ENCODE measurements at places on chromosomes 6 and 20.

DNA sequence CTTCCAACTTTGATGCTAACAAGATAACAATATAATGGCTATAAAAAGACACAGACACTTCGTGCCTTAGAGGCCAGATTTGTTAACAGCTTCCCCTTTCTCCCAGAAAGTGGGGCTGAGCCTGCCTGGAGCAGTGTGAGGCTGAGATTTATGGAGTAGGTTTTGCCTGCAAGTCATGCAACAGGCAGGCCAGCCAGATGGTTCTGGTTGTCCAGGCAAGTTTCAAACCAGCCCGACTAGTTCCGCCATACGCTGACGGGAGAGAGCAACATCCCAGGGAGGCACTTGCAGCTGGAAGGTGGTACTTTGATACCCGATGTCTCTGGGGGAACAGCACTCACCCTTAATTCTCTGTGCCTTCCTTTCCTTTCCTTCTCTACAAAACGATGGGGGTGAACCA, 81.3 kb upstream of the NAA20 start:
- no peak for DNase-seq

DNA sequence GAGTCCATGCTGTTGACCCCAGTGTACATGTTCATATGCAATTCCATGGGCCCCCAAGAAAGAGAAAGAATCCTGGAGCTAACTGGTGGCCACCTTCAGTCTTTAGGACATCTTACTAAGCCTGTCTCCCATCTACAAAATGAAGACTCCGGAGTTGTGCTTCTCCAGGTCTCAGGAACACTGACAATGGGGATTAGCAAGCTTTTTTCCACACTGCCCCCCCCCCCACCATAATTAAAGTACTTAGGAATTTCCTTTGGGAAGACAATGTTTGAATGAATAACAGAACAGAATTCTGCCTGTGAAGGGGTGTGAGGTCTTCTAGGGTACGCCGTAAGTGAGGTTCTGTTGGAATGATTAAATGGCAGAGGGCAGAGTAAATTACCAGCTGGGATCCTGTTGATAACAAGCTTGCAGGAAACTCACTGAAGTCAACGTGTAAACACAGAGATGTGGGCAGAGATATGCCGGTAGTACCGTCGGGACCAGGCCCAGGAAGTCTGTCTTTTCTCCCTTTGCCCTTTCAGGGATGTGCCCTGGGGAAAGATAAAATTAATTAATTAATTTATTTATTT, 63.1 kb downstream of the ANKRD6 start:
- DNase-seq = no peak

GRCh38 chr6:134735461-134735860, 214.4 kb downstream of the ALDH8A1 start:
- DNase-seq = no peak

DNA sequence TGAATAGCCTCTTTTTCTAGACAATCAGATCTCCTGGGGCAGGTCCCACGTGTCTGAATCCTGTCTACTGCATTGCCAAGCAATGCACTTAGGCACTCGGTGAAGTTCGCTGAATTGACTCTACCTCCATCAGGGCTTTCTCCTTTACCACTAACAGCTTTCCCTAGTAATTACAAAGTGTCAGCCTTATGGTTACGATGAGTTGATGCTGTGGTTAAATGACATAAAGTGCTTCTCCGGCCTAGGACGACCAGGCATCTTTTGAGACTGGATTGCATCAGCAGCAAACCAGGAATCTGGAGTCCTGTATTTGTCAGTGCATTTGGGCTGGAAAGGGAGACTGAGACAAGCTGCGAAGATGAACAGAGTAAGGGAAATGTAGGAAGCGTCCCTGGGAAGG, 21.5 kb downstream of the NOX3 start:
- no peak for DNase-seq

GRCh38 chr6:165705941-165706340, 42.9 kb upstream of the PDE10A start:
- no peak for DNase-seq

- DNase-seq = no peak
These were observed 165.1 kb downstream of the ARID1B start for GRCh38 chr6:156942266-156942665.

DNA sequence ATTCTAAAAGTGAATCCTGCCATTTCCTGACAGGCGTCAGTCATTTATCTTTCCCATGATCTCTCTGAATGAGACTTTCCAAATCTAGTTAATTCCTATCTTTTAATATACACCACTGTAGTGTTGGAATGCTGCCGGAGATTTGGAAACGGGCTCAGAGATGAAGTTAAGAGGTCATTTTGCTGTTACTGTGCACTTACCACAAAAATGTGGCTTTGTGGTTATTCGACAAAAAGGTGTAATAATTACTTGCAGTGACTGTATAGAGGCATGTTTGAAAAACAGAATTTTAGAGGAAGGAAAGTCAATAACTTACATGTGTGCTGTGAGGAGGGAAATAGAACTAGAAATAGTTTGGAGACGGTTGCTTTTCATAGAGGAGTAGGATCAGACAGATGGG, 460.2 kb upstream of the BTBD3 start:
- no peak for DNase-seq

DNA sequence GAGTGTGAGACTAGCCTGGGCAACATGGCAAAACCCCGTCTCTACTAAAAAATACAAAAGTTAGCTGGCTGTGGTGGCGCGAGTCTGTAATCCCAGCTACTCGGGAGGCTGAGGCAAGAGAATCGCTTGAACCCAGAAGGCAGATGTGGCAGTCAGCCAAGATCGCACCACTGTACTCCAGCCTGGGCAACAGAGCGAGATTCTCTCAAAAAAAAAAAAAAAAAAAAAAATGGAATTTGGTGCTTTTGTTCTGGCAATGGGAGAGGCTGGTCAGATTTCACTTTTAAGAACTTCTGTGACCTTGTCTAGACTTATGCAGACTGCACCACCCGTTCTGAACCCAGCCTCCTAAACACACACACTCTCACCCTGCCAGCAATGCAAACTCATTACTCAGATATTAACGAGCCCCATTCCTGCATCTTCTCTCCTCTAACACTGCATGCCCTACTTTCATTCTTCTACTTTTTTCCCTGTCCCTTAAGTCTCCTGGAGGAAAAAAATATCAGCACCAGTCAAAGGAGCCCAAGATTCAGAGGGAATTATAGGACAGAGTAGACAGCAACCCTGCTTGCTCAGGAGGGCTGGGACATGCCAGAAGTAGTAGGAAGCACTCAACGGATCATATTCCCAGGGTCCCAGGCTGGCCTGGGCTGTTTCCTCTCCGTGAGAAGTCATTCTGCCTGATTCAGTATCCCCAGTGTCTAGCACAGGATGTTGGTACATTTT, 4.4 kb downstream of the MOCS1 start:
- DNase-seq = no peak

DNA sequence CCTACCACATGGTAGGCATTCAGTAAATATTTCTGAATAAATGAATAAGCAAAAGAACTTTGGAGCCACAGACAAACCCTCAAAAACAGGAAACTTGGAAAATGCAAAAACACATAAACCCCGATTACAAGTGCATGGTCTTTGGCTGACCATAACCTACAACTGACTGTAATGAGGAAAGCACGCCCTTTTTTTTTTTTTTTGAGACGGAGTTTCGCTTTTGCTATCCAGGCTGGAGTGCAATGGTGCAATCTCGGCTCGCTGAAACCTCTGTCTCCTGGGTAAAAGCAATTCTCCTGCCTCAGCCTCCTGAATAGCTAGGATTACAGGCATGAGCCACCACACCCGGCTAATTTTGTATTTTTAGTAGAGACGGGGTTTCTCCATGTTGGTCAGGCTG, 11.9 kb upstream of the LATS1 start:
- no peak for DNase-seq

DNA sequence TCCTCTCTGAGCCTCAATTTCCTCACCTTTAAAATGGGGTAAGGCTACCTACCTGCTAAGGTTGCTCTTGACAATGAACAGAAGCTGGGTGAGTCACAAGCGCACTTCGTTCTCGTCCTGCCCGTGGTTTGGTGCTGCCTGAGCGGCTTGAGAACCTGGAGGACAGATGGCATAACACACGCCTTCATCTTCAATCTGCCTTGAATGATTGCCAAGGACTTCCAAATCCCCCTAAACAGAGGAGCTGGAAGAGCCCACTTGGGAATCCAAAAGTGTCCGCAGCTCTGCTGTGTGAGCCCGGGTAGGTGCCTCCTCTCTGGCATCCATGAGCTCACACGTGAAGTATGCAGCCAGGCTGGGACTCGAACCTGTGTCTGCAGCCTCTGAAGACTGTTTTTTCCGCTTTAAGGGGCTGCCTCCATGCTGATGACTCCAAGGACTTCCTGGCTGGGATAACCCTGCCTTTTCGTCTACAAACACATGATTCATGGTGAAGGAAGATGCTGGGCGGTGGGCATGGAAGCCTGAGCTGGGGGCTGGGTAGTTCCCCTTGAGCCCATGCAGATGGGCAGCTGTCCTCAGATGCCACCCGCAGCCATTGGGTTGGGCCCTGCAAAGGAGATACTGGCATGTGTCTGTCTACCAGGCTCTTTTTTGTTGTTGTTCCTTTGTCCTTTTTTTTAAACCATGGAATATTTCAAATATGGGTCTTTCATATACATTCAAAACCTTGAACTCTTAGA, 25.3 kb upstream of the CSNK2A1 start:
- no peak for DNase-seq

- no peak for DNase-seq
These were observed 97.5 kb upstream of the TMEM30A start for GRCh38 chr6:75381877-75382633.

GRCh38 chr20:50578778-50579165, 68.6 kb downstream of the PTPN1 start:
- no peak for DNase-seq

- no peak for DNase-seq
These were observed 61.0 kb downstream of the CEP162 start for GRCh38 chr6:84166395-84166794.

- no peak for DNase-seq
These were observed 8.3 kb upstream of the TTPAL start for GRCh38 chr20:44467289-44467883.

DNA sequence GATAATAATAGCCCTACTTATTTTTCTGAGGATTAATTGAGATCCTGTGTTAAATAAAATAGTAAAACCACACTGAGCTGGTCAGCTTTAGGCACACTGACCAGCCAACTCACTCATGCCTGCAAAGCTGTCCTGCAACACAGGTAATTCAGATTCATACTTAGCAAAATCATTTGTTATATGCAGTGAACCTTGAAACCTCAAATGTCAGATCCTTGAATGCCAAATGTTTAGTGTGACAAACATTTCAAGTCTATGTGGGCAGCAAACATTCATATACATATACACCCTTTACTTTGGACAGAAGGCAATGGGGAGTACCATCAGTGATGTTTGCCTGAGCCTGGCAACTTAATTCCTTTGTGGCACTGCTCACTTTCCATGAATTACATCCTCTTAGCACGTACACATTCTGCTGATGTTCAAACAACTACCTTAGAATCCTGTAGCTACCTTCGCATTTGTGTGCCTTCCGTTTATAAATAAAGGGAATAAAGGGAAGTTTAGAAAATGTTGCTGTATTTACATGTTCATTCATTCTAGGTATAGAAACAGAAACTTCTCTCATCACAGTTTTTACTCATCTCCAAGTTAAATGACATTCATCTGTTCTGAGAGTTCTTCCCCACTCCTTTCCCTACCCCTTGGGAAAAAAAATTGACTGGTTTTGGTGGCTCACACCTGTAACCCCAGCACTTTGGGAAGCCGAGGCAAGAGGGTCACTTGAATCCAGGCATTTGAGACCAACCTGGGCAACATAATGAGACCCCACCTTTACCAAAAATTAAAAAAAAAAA, 140.8 kb downstream of the ZFAND3 start:
- no peak for DNase-seq

- no peak for DNase-seq
These were observed 100.4 kb downstream of the PXDC1 start for GRCh38 chr6:3650959-3651697.

GRCh38 chr20:59988141-59988540, 29.9 kb downstream of the CDH26 start:
- DNase-seq = no peak

DNA sequence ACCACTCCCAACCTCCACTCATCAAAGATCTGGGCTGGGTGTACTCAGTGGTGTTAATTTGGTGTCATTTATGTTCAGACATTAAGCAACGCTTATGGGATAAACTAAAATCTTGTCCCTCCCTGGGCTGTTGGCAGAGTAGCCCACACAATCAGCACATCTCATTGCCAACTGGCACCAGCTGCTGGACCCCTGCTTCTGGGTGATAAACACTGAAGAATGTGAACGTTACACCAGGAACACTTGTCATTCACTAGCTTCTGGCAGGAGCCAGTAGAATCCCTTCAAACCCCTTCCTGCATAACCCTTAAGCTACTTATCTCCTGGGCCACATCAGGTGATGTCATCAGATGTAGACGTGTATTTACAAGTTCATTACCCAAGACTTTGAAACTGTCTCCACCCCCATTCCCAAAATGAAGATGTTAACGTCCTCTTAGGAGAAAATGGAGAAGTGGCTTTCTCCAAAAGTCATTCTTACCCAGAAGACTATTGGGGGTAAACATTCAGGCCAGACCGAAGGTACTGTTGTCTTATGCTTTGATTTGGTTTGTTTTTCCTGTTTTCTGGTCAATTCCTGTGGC, 107.8 kb upstream of the CD93 start:
- no peak for DNase-seq

- no peak for DNase-seq
These were observed 15.2 kb downstream of the CTCFL start for GRCh38 chr20:57509665-57510237.

- DNase-seq = no peak
These were observed 168.1 kb downstream of the NFATC2 start for GRCh38 chr20:51374456-51374830.

- no peak for DNase-seq
These were observed 31.1 kb downstream of the NFYA start for GRCh38 chr6:41103847-41104246.

DNA sequence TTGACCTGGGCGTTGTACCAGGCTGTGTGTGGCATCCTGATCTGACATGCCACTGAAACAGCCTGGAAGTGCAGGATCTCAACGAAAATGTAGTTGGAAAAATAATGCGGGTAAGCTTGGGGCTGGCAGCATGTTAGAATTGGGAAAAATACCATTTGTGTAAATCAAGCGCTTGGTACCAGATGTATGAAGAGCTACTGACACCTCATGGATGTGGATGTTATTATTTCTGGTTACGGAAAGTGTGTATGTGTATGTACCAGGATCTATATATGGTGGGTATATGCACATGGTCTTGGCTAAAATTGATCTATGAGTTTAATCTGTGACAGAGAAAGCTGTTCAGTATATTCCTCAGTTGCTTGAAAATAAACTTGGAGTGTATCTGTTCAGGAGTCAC, 22.7 kb downstream of the HIVEP1 start:
- DNase-seq = no peak
